ENCODE measurements at places on chromosomes 16 and 17. TPM values are rescaled to one million over a fixed set of nuclear protein-coding genes. Genes with fewer than 3 reads are reported as not detected.

The HNF1B gene
- total RNA-seq = not detected

GRCh38 chr17:79690466-79690865 is 40.3 kb upstream of the ENPP7 start:
- peaks cover 18% of the 10 kb centered on the region for H3K4me1 ChIP-seq
- H3K4me3 ChIP-seq = no peak overlapping the region
- H3K36me3 ChIP-seq = no peaks in the 10 kb centered on the region
- no peak for DNase-seq
- H3K27me3 ChIP-seq = peaks cover 34% of the 10 kb centered on the region

DNA sequence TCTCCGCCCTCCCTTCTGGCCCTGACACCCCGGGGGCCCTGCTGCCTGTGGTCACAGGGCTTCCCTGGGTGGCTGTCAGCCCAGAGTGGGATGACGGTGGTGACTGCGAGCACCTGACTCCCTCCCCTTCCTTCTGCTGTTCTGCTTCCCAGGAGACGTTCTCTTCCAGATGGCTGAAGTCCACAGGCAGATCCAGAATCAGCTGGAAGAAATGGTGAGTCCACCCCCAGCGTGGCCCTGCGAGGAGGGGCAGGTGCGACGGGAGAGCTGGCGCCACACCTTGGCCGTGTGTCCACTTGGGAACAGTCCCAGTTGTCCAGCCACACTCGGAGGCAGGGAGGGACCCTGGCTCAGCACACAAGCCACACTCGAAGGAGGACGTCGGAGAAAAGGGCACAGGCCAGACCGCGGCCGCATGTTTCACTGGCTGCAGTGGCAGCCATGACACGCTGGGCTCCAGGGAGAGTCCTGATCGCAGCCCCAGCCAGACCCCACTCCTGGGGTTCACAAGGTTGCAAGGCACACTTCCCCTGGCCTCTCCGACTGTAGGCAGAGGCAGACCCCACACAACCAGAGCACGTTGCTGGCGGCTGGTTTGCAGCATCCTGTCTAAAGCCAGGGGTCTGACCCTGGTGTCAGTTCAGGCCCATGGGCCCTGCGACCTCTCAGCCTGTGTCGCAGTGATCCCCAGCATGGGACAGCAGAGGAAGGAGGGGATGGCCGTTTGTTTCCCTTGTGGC is 49.9 kb downstream of the BAIAP2 start:
- DNase-seq = peak; percentile 36
- no peaks in the 10 kb centered on the region for H3K27me3 ChIP-seq
- no peak overlapping the region for H3K27ac ChIP-seq

DNA sequence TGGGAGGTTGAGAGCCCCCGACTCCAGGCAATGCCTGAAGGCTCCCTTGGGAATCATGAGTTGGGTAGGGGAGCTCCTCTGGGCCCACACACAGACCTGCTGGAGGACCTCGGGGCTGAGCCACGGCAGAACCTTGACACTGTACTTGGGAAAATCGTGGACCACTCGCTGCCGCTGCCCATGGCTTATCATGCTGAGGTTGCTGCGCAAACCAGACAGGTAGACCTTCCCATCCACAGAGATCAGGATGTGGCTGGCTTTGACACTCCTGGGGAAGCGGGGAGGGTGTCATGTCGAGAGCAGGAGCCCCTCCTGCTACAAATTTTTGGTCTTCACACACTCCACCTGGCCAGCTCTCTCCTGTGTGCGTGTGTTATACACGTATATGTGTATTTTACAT is 7.2 kb upstream of the LIMD2 start:
- H3K36me3 ChIP-seq = no peaks in the 10 kb centered on the region
- H3K4me3 ChIP-seq = no peak overlapping the region
- H3K27ac ChIP-seq = no peak overlapping the region
- no peaks in the 10 kb centered on the region for H3K27me3 ChIP-seq
- no peaks in the 10 kb centered on the region for H3K4me1 ChIP-seq

GRCh38 chr16:2511128-2511800 is 2.5 kb upstream of the ATP6V0C start:
- H3K27me3 ChIP-seq = no peaks in the 10 kb centered on the region
- no peak overlapping the region for H3K27ac ChIP-seq
- peaks cover 35% of the 10 kb centered on the region for H3K4me1 ChIP-seq
- no peaks in the 10 kb centered on the region for H3K36me3 ChIP-seq
- DNase-seq = peak; percentile 67
- H3K4me3 ChIP-seq = no peak overlapping the region

DNA sequence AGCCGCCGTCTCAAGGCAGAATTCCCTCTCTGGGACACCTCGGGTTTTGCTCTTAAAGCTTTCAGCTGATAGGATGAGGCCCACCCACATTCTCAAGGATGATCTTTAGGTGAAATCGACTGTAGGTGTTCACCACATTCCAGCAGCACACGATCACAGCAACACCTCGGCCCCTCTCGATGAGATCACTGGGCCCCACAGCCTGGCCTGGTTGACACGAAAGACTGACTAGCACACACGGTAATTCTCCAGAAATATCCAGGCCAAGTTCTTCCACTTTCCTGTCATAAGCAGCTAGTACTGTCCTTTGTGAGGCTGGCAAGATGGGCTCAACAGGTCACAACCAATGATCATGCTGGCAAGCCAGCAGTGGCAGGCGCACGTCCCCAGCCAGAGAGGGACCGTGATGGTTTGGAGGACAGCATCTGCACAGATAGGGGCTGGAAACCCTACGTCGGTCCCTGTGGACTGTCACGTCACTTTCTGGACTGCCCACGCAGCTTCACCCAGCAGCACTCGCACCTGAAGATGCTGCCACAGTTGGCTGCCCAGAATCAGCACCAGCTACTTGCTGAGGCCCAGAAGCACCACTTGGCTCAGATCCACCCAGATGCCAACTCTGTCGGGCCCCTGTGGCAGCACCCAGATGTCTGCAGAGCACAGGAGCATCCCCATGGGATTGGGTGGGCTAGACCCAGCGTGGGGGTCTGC is 17.4 kb downstream of the TMC6 start:
- H3K27me3 ChIP-seq = no peaks in the 10 kb centered on the region
- H3K27ac ChIP-seq = peak overlapping the region; percentile 44
- peaks cover 73% of the 10 kb centered on the region for H3K4me1 ChIP-seq
- no peak for DNase-seq
- no peaks in the 10 kb centered on the region for H3K36me3 ChIP-seq
- H3K4me3 ChIP-seq = no peak overlapping the region

DNA sequence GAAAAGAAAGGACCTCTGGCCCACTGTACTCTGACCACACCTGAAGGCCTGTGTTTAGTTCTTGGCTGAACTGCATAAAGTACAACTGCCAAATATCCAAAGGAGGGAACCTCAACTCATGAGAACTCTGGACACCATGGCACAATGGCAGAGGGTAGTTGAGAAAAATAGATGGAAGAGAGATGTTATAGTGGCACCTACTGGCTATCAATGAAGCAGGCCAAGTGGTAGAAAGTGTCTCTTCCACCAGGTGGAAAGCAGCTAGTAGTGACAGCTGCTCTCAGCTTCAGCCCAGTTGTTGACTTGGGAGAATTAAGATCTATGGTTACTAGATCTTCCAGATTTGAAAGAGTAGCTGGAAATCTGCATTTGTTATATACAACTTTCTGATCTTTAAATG is 3.2 kb downstream of the MED31 start:
- no peak overlapping the region for H3K4me3 ChIP-seq
- peaks cover 51% of the 10 kb centered on the region for H3K36me3 ChIP-seq
- H3K27ac ChIP-seq = no peak overlapping the region
- H3K27me3 ChIP-seq = peaks cover 14% of the 10 kb centered on the region
- DNase-seq = no peak

The MYOCD gene
- total RNA-seq = 49.6 TPM

The PIK3R6 gene
- 3.4 TPM for total RNA-seq

The TMEM235 gene
- not detected for total RNA-seq

The SP6 gene
- 0.05 TPM for total RNA-seq

The PYDC1 gene
- total RNA-seq = not detected

The TEKT3 gene
- total RNA-seq = not detected

The FAM20A gene
- total RNA-seq = 6.3 TPM
